AG04450 (cell line): ENCODE measurements at places on chromosomes 2 and 18.

DNA sequence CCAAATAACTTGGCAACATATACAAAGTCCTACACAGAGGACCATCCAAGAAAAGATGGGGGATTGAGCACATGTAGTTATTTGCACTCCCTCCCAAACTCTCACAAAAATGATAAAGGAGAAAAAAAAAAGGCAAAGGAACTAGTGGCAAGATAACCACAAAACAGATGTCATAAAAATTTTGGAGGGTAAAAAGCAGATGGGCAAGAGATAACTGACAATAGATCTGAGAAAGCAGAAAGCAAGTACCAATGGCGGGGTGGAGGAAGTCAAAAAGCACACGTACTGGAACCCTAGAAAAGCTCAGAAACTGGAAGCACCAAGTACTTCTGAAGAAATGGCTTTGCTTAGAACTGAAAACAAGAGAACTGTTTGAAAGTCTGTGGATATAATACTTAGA lies 82.0 kb downstream of the WDPCP start:
- DNase-seq: no peak

DNA sequence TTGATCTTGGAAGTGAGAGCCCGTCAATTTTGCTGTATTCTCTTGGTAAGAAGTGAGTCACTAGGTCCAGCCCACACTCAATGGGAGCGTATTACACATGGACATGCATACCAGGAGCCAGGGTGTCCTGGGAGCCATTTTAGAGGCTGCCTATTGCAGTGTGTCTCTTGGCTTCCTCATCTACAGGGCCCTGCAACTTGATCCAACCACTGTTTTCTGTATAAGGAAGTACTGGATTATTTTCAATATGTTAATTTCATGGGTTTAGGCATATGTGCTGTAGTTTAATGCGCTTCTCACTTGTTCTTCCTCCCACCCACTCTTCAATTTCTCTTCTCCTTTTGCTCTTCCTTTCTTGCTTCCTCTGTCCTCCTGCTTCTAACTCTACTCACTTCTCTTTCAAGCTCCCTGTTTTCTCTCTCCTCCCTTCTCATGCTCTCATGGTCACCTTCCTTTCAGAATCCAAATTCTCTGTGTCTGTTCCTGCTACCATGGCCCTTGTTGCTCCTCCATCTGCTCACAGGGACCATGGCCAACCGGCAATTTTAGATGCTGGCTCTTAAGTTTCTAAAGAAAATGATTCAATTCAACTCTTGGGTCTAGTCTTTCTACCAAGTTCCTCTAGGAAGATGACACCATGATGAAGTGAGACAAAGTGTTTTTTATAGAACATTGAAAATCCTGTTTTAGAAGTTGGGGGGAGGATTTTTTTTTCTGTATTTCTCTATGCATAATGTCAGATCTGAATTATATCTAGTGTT lies 152.0 kb upstream of the ZEB2 start:
- DNase-seq: no peak

DNA sequence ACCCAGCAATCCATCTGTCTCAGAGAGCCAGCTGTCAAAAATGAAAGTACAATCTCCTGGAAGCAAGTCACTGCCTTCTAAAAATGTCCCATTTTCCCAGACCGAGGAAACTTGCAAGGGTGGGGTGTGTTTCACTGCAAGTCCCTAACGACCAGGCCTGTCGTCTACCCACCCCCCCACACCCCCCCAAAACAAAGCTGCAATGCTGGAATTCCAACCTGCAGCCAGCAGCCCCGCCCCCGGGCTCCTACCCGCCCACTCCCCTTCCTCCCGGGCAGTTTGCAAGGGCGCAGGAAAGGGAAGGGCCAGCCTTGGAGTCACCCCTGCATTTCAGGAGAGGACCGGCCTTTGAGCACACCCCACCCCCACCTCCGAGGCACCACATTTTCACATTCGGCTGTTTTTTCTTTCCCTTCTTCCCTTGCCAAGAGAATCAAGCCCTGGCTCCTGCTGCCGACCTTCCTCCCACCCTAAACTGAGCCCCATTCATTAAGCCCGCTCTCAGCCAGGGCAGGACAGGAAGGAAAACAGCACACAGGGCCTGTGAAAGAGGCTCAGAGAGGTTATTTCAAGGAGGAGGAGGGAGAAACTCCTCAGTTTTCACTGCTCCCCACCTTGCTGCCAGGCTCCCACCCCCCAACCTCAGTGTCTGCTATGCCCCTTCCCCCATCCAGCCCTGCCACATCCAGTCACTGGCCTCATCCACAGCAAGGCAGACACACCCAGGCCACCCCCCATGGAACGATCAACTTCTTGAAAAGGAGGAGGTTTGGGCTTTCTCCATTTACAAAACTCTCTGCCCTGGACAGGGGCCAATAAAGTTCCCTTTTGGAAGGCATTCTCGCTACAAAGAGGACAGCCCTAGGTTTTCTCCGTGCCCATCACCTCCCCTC lies 11.3 kb downstream of the SMAD7 start:
- DNase-seq: no peak

- DNase-seq: no peak
These were observed 147.5 kb upstream of the TTC39C start for GRCh38 chr18:23867006-23867405.

- DNase-seq: no peak
These were observed 110.7 kb downstream of the SLC8A1 start for GRCh38 chr2:40341198-40341597.

GRCh38 chr2:28979041-28979440 lies 2.1 kb upstream of the TOGARAM2 start:
- DNase-seq: no peak

- no peak for DNase-seq
These were observed 129.2 kb downstream of the RBMS1 start for GRCh38 chr2:160364364-160364763.

DNA sequence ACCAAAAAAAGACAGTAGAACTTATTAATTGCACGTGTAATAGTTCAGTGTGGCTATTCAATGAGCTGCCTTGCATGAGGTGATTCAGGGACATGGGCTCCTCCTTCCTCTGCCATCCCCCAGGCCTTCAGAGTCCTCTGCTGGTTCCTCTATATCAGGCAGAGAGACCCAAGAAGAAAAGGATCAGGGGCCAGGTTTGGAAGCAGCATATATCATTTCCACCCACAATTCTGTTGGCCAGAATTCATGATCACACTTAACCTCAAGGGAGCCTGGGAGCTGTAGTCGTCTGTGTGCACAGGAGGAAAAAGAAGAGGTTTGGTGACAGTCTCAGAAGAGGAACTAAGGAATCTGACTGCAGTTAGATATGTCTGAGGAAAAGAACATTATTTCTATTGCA lies 114.0 kb upstream of the GLS start:
- no peak for DNase-seq

DNA sequence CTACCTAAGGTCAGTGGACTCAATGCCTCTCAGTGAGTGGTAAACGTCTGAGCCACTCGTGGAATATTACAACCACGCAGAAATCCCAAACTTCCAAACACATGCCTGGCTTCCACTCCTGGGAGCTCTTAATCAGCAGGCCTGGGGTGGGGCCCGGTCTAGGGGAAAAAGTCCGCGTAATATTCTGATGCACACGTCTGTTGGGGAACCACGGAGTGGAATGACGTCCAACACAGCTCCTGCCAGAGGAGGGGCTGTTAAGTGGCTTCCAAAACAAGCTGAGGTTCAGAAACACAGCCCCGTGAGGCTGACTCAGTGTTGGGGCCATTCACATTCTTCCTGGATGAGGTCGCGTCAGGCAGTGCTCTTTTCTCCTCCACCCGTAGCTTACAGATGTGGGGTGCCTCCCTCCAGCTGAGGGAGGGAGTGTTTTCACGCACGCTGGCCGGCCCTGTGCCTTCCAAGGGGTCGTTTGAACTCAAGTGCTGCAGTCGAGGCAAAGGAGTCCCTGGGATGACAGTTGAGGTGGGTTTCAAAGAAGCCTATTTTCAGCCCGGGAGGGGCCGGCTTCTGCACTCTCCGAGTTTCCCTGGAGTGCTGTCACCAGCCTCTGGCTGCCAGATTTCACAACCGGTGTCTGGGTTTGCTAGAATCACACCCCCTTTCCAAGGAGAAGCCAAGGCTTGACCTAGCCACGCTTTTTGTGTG lies 73.1 kb downstream of the ACKR3 start:
- DNase-seq: peak; percentile 37

DNA sequence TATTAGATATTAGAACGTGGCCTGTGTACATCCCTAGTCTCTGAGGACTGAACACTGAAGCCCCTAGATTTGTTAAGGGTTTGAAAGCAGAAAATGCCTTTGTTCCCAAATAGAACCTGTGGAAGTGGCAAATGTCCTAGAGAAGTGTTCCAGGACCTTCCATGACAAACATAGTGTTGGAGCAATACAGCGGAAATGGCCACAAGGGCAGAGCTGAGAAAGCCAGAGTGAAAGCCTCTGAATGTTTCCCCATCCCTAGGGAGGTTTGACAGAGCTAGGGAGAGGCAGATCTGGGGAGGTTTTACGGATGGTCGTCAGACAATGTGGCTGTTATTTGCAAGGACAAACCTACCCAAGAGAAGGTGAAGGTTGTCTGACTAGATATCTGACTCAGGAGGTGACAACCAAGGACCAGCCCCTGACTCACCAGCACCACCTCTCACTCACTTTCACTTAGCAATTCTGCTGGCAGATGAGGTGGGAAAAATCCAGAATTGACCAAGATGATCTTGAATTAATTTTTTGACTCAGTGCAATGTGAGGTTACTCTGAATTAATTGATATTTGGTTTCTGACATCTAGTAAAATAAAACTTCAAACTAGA lies 24.1 kb downstream of the RBM43 start:
- no peak for DNase-seq

DNA sequence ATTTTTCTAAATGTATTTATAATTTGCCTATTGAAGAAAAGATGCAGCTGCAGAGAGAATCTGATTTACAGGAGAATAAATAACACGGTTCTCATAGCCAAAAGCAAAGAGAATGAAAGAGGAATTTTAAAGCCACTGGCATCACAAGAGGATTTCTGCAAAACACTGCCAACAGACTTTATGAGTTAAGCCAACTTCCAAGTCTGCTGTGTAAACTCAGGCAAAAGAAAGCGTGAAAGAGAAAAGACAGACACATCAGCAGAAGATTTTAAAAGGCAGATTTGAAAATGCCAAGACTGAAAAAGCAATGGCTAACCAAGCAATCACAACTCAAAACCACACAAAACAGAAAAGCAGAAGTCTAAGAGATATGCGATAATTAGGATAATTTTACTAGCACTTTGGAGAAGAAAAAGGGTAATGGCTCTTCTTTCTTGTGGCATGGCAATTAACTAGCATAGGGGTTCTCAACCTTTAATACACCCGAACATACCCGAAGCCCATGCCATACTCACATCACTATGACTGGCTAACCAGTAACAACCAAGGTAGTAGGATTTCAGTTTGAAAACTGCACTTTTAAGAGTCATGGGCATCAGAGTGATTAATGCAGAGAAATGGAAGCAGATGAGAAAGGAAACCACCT lies 4.9 kb downstream of the DARS1 start:
- DNase-seq: no peak

DNA sequence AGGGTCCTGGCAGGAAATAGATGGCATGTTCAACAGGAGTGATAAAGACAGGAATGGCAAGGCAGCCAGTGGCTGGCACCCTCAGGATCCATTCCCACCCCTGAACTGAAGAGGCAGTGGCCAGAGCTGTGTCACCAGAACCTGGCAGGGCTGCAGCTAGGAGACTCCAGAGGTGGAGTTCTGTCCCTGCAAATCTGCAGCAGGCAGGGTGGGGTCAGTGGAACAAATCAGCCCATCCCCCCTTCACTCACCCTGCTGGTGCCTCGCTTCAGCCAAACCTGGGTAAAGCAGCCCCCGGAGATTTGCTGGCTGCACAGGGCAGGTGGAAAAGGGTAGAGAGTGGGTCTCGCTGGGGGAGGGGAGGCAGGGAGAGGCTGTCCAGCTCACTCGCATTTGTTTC lies 12.7 kb downstream of the INPP5D start:
- no peak for DNase-seq

GRCh38 chr2:157258520-157259326 lies 1.2 kb downstream of the GALNT5 start:
- DNase-seq: no peak
